ENCODE measurements at places on chromosomes 5 and 9. TPM values are rescaled to one million over a fixed set of nuclear protein-coding genes. Genes with fewer than 3 reads are reported as not detected.

- H3K27ac ChIP-seq, result peak overlapping the region; percentile 35
- H3K4me3 ChIP-seq, result peak overlapping the region; percentile 1
- no peaks in the 10 kb centered on the region for H3K4me1 ChIP-seq
- H3K27me3 ChIP-seq, result no peaks in the 10 kb centered on the region
- DNase-seq, result no peak
Measured at GRCh38 chr9:133956520-133957076, 35.5 kb downstream of the VAV2 start.

CFAP90 gene
- total RNA-seq, result not detected

DNA sequence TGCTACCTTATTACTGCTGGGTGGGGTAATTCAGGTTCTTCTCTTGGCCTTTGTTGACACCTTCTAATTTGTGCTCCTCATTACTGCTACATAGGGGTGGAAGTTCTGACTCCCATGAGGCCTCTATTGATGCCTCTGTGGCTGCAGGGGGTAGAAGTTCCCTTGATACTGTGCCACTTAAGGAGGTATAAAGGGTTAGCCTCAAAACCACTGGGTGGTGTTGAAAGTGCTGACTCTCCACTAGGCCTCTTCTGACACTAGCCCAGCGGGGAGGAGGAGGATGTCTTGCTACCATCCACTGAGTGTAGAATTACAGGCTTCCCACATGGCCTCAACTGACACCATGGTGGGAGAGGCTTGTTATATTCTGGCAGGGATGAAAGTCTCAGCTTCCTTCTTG is 36.7 kb upstream of the CCDC112 start:
- no peaks in the 10 kb centered on the region for H3K4me1 ChIP-seq
- no peak for DNase-seq
- H3K4me3 ChIP-seq, result no peak overlapping the region
- no peak overlapping the region for H3K27ac ChIP-seq

DNA sequence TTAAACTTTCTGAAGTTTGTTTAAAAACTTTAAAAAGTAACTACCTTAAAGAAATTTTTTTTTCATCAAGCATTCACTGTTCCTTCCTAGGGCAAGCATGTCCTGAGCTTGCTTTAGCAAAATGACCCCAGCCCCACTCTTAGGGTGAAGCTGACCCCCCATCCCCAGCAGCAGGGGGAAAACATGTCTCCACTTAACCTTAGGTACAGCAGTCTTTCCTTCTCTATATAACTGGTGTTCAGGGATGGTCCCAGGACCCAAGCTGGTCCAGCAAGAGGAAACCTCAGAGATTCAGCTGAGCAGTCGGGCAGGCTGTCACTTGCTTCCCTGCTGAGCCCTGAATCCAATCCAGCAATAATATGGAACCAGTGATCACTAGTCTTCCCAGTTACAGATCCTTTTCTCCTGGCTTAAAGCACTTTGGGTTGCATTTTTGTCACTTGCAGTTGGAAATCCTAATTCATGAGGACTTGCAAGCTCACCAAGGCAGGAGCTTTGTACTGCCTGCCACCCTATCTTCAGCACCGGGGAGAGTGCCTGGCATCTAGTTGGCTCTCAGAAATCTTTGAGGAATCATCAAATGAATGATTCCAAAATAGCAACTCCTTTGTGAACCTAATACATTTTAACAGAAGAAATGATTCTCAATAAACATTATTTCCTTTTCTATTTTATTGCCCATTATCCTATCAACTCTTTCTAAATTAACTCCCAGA is 91.2 kb downstream of the FSTL4 start:
- H3K4me1 ChIP-seq, result no peaks in the 10 kb centered on the region
- no peaks in the 10 kb centered on the region for H3K36me3 ChIP-seq
- DNase-seq, result no peak

DNA sequence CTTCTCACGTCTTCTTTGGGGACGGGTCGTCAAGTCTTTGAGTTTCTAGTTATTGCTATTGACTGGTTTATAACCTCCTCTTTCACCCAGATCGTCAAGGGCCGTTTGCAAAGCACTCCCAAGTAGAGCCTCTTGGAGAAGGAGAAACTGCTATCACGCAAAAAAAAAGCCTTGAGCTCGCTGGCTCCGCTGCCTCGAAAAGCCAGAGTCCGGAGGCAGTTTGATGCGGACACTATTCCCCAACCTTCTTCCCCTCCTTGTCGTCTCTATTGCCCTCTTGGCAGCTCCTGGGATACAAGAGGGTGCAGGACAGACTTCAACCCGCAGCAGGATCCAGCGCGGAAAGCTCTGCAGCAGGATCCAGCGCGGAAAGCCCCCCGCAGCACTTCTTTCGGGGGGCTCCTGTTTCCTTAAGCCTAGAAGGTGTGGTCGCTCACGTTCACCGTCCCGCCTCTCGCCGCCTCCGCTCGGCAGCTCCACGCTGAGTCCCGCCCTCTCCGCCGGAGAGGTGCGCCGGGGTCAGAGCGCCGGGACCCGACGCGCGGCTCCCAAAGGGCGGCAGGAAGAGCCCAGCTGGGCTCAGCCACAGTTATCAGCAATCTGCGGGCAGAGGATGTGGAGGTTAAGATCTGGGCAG is at the start of gene PCDHAC1:
Gene PCDHAC1 (plus strand): TSS at position 494 of the 637 bp plus-strand sequence. CDS start 594 bp downstream, outside the sequence.
- no peaks in the 10 kb centered on the region for H3K27me3 ChIP-seq
- peak within 1 kb of the TSS; percentile 57 for H3K27ac ChIP-seq
- peak within 1 kb of the TSS; percentile 29 for H3K4me3 ChIP-seq
- H3K4me1 ChIP-seq, result no peaks in the 10 kb centered on the region

DMRTA1 gene
- total RNA-seq, result 0.29 TPM

GRCh38 chr5:141420855-141421488 is at the start of gene PCDHGA11:
PCDHGA11 (plus strand) TSS chr5:141421051; CDS start chr5:141421228, 177 bp downstream.
- no peaks in the 10 kb centered on the region for H3K27me3 ChIP-seq
- no peaks in the 10 kb centered on the region for H3K36me3 ChIP-seq
- H3K27ac ChIP-seq, result no peak within 1 kb of the TSS

- DNase-seq, result no peak
- H3K4me1 ChIP-seq, result no peaks in the 10 kb centered on the region
- H3K36me3 ChIP-seq, result no peaks in the 10 kb centered on the region
- no peaks in the 10 kb centered on the region for H3K27me3 ChIP-seq
Measured at GRCh38 chr5:31116466-31117031, 76.9 kb upstream of the CDH6 start.

DNA sequence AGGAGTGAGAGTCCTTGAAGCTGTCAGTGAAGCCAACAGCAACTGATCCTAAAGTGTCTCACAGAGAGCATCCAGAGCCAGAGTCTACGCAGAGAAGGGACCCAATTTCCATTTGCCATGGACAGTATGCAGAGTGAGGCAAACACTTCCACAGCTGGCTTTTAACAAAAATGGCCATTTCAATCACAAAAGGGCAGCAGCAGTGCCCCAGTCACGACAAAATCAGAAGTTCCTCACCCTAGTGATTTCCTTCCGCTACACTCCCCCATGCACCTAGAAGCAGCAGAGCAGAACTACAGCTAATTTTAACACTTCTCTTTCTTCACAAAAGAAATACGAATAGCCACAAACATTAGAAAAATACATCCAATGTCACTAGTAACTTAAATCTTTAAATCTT is 27.9 kb downstream of the FBXW11 start:
- peaks cover 6% of the 10 kb centered on the region for H3K4me1 ChIP-seq
- H3K36me3 ChIP-seq, result no peaks in the 10 kb centered on the region
- H3K4me3 ChIP-seq, result no peak overlapping the region
- H3K27ac ChIP-seq, result no peak overlapping the region
- no peak for DNase-seq
- no peaks in the 10 kb centered on the region for H3K27me3 ChIP-seq
